Mesenchymal stem cell (in vitro differentiated cells and primary cell): ENCODE measurements at places on chromosomes 16 and 17.

DNA sequence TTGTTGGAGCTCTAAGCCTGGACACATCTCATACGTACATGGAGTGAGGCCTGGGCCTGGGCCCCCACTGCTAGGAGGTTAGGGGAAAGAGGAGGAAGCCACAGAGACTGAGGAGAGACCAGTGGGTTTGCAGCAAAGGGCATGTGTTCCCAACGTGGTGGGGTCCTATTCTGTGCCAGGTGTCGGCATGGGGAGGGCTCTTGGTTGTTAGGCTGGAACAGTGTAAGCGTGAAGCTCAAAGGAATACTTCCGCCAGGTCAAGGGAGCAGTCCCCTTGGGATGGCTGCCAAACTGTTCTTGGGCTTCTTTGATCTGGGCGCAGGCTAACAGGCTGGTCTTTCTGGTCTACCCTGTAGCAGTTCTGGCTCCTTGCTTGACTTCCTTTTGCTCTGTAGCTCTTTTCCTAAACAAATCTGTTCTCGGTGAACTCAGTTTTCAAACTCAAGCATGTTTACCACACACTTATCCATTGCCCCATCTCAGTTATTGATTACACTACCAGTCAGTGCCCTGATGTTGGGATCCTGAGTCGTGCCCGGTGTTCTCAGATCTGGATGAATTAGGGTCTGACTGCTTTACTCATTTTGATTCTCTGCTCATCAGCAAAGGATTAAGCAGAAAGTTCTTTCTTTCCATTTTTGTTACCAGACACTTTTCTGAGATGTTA is 36.4 kb downstream of the GPT2 start:
- no peak for DNase-seq

- no peak for DNase-seq
Measured at GRCh38 chr16:79589601-79590102, 10.9 kb downstream of the MAF start.

DNA sequence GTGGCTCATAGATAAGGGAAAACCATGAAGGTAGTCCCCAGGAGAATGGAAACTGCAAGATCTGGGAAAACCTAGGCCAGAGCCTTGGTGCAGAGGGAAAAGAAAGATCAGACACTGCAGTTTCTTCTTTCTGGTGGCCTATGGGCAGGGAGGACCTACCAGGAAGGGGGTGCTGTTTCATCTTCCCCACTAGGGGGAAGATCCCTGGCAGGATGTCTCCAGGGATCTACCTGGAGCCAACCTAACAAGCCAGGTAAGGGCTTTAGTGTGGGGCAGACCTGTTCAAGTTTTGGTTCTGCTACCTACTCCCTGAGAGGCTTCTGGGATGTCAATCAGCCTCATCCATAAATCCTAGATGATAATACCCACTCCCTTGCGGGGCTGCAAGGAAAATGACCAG is 21.4 kb downstream of the TOM1L2 start:
- no peak for DNase-seq

- no peak for DNase-seq
Measured at GRCh38 chr17:47982645-47983390, 11.9 kb downstream of the CDK5RAP3 start.

- no peak for DNase-seq
Measured at GRCh38 chr17:79808763-79809529, 12.1 kb upstream of the CBX8 start.

DNA sequence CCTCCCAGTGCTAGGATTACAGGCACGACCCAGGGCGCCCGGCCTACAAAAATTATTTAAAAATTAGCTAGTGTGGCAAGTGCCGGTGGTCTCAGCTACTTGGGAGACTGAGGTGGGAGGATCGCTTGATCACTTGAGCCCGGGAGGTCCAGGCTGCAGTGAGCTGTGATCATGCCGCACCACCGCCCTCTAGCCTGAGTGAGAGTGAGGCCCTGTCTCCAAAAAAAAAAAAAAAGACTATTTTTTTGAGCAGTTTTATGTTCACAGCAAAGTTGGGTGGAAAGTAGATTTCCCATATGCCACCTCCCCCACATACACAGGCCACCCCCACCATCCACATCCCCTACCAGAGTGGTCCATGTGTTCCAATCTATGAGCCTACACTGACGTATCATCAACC is 84.9 kb downstream of the MGAT5B start:
- no peak for DNase-seq

DNA sequence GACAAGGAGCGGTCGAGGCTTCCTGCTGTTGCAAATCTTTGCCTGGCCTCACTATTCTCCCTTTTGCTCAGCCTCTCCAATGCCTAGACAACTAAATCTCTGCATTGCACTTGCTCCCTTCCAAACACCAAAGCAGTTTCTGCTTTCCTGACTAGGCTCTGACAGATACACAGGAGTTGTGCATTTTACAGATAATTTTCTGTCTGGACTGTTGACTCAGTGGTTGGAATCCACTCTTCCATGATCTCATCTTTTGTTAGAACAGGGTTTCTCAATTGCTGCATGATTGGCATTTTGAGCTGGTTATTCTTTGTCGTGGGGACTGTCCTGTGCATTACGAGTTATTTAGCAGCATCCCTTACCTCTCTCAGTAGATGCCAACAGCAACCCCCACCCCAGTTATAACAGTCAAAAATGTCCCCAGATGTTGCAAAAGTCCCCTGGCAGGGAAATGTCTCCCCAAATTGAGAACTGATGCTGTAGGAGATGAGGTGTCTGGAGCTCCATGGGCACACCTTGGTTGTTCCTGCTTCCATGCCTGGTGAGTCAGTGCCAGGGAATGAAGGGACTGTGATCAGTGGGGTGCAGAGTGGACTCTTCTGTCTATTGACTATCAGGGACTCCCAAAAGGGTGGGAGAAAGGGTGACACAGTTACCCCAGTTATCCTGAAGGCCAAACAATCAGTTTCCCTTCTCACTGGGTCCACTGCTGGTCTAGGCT is 557.4 kb upstream of the PSMD7 start:
- DNase-seq: no peak

DNA sequence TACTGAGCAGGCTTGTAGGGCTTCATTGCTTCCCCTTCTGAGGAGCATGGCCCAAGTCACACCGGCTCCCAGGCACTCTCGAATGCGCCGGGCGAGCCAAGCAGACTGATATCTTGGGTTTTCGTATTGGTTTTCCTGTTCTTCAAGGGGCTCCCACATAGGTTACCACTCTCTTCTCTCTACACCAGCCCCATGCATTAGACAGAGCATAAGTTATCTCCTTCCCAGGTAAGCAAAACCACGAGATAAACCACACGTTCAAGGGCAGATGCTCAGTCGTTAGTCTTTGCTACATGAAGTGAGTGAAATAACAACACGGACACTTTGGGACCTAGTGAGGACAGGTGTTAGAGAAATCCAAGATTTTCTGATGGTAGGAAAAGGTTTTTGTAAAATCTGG is 211.2 kb downstream of the ABCC12 start:
- DNase-seq: no peak

DNA sequence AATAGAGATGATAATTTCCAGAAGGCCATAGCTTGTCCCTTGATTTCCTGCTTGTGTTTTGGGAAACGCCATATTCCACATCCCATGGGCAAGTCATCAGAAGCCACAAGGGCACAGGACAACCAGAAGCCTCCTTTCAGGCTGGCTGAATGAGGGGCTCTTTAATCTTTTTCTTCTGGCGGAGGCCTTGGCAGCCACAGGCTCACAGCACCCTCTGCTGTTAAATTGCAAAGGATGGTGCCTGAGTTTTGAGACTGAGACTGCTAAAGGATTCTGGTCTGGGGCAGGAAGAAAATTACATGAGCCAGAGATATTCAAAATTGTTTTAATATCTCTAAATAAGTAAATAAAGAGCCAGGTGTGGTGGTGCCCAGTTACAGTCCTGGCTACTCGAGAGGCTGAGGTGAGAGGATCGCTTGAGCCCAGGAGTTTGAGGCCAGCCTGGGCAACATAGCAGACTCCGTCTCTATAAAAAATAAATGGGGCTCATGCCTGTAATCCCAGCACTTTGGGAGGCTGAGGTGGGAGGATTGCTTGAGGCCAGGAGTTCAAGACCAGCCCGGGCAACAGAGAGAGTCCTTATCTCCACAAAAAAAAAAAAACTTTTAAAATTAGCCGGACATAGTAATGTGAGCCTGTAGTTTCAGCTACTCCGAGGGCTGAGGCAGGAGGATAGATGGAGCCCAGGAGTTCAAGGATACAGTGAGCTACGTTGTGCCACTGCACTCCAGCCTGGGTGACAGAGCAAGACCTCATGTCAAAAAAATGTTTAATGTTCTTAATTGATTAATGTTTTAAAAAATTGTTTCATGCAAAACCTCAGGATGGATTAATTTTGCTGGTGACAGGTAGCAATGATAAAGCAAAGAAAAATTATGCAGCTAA is 26.3 kb downstream of the AARSD1 start:
- DNase-seq: peak; percentile 69

GRCh38 chr16:87653234-87653633 is 50.9 kb downstream of the JPH3 start:
- peak; percentile 2 for DNase-seq

- DNase-seq: peak; percentile 43
Measured at GRCh38 chr17:75521951-75522727, 3.4 kb upstream of the LLGL2 start.

DNA sequence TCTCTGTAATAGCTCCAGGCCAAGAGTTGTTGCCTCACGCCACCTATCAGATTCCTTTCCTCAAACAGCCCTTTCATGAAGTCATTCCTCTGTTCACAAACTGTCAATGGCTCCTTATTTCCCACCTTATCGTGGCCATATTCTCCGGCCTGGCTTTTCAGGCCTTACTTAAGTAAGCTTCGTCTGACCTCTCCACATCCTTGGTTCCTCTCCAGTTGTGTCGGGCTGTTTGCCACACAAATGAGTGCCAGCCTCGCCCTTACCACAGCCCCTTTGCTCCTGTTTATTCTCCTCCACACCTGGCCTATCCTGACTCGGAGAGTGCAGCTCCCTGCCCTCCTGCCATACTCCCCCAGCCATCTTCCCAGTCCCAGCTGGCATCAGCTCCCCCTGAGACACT is 2.0 kb downstream of the TP53I13 start:
- DNase-seq: no peak

- DNase-seq: no peak
Measured at GRCh38 chr16:74601126-74601871, 5.6 kb downstream of the GLG1 start.

DNA sequence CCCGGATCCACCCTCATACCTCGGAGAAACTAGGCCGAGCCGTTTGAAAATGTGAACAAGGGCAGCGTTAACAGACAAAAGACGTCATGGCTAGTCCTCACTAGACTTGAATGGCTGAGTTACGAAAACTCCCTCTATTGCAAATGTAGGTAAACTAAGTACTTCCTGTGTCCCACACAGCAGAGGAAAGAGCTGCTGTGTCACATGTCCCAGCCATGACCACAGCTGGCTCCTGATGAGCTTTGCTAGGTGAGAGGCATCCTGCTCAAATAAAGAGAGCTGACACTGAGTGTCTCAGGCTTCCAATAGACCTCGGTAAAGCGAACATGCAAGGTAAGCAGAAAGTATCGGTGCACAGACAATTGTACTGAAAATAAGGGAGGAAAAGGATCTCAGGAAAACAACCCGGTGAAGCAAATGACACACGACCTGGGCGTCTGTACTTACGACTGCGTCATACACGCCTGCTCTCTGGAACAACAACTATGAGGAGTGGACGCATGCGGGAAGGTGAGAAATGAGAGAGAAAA is 26.0 kb downstream of the TMEM204 start:
- DNase-seq: no peak

- DNase-seq: no peak
Measured at GRCh38 chr16:50229149-50229726, 37.1 kb upstream of the ADCY7 start.

DNA sequence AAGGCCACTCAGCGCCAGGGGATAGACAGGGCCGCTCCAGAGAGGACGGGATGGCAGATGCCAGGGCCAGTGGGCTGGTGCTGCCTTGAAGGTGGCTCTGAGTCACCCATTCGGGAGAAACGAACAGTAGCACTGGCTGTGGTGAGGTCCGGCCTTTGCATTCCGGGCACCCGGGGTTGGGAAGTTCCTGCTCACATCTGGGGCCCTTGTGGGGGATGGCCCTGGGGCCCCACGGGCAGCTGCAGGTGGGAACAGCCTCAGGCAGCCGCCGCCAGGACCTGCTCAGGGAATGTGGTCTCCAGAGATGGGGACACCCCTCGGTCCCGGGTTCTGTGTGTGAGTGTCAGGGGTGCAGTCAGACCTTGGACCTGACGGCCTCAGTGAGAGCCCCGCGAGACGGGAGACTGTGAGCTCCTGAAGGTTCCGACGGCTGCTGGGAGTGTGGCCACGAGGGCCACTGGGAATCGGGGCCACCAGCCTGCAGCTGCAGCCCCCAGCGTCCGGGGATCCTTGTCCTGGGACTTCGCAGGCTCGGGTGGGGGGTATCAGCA is 1.4 kb downstream of the CBFA2T3 start:
- DNase-seq: no peak

DNA sequence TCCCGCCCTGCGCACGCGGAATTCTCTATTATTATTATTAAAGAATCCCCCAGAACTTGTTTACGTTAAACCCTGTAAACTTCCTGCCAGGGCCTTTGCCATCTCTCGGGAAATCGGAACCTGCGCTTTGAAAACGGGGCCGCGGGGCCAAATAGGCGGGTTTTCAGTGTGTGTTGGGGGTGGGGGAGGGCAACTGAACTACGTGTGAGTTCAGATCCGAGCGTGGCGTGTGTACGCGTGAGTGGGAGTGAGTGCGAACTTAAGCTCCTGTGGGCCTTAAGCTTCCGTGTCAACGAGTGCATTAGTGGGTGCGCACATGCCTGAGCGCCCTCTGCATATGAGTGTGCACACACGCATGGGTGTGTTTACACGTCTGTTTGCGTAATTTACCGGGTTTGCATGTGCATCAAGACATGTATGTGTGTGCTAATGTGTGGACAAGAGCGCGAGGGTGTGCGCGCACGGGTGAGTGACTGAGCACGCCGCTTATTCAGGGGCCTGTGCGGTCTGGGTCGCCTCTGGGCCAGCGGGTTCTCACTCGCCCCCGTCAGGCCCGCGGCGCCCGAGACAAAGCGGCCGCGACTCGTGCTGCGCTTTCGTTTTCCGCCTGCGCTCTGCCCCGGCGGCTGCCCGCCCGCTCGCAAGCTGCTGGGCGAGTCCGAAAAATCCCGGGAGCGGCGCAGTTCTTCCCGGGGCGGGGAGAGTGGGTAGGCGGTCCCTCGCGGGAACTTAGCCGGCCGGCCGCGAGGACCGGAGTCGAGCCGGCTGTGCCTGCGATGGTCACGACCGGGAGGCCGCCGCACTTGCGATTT is 1.2 kb upstream of the FOXF1 start:
- DNase-seq: peak; percentile 94

DNA sequence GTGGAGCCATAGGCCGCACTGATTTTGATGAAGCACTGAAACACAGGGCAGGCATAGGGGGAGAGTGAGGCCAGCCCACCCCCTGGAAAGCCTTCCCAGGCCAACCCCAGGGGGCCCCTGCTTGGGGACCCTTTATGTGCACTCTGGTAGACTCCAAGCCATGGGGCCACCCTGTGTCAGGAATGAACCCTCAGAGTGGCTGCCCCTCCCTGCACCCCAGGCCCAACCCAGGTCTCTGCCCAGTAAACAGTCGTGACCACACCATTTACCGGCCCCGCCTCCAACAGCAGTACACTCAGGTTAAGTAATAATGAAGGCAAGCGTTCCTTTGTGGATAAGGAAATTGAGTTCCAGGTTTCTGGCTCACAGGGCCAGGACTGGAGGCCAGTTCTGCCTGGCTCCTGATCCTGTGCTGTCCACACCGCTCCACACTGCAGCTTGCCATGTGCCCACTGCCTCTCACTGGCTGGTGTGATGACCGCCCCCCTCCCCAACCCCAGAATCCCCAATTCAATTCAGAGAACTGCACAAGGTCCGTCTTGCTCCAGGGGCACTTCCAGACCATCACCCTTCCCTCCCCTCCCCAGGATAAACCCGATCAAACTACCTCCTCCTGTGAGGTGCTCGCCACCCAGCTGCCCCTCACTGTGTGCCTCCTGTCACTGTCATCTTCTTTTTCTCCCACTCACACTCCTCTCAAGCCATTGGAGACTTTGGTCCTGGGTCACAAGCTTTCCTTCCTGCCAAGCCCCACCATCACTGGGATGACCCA is 13.6 kb downstream of the PIMREG start:
- DNase-seq: no peak
